ENCODE measurements at places on chromosomes 7 and 10. TPM values are rescaled to one million over a fixed set of nuclear protein-coding genes. Genes with fewer than 3 reads are reported as not detected.

CALML3 gene
- total RNA-seq, result not detected

GRCh38 chr10:127976701-127977356, 69.9 kb downstream of the PTPRE start:
- DNase-seq, result no peak

DNA sequence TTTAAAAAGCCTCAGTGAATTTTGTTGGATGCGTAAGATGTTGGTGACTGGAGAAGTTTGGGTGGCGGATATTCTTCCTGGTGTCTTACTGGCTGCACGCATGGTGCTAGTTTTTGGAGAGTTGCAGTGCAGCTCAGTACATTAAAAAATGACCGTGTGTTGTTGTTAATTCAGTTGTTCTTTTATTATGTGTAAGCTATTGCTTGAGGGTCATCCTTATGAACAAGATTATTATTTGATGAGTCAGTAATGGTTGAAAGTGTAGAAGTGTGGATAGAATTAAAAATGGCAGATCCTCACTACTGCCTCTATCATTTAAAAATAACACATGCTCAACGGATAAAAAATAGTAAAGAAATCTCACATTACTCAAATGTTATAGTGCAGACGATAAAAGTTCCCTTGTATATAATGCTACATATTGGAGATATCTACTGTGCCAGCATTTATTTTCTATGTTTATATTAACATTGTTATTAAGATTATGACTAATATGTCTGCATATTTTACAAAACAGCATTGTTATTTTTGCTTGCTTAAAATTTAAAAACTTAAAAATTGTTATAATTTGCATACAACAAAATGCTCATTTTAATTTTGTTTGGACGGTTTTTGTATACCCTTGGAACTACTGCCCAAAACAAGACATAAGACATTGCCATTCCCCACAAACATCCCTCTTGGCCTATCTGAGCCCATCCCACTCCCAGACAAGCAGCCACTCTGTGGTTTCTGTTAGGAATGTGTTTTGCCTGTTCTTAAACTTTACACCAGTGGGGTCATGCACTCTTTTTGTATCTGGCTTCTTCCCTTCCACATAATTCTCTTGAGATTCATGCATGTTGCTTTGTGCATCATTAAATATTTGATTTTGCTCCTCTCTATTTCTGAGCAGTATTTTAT, 142.0 kb downstream of the DOCK1 start:
- DNase-seq, result no peak

GRCh38 chr7:70679661-70680060, 452.3 kb upstream of the GALNT17 start:
- DNase-seq, result no peak

- no peak for DNase-seq
Measured at GRCh38 chr10:120917521-120918250, 66.5 kb downstream of the WDR11 start.
